SW 1271 (cell line): ENCODE measurements at places on chromosomes 3 and 15.

DNA sequence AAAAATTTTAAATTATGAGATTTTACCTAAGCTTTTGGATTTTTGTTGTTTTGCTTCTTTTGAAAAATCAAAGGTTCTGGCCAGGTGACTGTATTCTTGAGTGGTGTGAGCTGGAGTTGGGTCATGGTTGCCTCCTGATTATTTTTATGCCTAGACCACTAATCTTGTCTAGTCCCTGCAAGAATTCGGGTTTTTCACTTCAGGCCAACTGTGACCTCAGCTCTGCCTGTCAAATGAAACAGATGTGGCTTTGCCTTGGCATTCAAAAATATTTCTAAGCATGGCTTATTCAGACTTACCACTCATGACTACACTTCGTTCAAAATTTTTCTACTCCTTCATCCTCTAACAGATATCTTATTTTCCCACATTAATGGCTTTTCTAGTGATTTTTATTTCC lies 25.4 kb upstream of the CDV3 start:
- DNase-seq: no peak

DNA sequence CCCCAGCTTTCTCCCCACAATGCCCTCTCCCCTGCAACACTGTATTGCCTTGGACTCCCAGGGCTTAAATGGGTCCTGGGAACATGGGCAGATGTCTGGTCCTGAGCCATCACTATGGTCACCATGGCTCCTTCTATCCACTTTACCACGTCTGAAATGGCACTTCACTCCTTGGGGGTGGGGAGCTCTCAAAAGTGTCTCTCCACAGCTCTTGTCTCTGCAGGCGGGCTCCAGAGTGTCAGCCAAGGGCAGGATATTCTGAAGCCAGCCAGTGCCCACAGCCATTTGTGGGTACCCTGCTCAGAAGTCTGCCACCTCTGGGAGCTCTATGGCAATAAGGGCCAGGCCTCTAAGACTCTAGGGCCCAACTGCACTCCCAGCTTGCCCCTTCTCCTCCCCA lies 163.9 kb downstream of the PPM1L start:
- DNase-seq: no peak

- no peak for DNase-seq
Measured at GRCh38 chr3:152555666-152556291, 279.2 kb upstream of the P2RY1 start.

DNA sequence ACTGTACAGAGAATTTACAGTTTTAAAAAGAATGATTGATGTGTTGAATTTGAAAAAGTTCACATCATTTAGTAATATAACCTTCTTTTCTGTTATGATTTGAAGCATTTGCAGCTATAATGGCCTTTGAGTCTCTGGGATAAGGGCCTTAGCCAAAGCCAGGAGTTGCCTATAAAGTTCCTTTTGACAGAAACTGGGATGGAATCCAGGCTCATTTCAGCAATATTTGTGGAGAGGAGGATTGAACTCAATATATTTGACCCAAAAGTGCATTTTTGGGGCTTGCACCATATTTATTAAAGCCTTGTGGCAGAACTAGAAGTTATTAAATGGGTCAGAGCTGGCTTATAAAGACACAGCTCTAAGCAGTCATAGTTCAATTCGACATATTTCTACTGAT lies 348.7 kb upstream of the EPHA3 start:
- DNase-seq: no peak

GRCh38 chr3:138769616-138770015 lies 65.1 kb downstream of the PIK3CB start:
- DNase-seq: no peak

GRCh38 chr3:129723558-129724324 lies 117.3 kb upstream of the PLXND1 start:
- DNase-seq: no peak

DNA sequence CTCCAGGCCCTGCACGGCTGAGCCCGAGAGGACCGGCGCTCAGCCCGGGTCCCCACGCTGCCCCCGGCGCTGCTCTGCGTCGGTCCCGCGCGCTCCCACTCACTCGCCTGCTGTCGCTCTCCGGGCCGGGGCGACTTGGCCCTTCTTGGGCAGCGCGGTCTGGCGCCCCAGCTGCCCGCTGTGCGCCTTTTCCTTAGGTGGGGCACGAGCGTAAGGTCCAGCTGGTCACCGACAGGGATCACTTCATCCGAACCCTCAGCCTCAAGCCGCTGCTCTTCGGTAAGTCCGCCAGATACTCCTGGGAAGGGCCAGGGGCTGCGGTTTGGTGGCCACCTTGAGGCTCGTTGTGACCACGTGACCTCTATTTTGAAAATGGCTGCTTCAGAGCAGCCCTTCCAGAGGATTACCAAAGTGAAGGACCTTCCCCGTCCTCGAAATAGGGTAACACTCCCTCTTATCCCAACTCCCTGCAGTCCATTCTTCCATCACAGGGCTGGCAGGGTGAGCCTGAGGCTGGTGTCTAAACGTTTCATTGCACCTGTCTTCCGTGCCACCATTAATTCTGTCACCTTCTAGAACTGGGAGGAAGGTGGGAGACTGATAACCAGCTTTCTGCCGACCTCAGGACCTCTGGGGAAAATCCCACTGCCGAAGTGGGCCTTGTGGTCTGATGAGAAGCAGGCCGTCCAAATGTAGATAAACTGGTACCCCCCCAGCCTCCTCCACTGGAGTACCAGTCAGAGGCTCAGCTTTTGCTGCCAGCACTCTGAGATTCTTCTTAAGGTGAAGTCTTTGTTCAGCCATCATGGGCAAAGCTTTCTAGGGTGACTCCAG lies 812 bp downstream of the P4HTM start:
- no peak for DNase-seq

- DNase-seq: no peak
Measured at GRCh38 chr3:10238345-10239183, 9.7 kb upstream of the TATDN2 start.

GRCh38 chr3:127779747-127780146 lies 42.6 kb downstream of the MGLL start:
- DNase-seq: no peak

GRCh38 chr3:53242642-53243041 lies 13.2 kb downstream of the TKT start:
- DNase-seq: no peak

GRCh38 chr15:98800437-98801233 lies 152.3 kb downstream of the IGF1R start:
- peak; percentile 92 for DNase-seq

DNA sequence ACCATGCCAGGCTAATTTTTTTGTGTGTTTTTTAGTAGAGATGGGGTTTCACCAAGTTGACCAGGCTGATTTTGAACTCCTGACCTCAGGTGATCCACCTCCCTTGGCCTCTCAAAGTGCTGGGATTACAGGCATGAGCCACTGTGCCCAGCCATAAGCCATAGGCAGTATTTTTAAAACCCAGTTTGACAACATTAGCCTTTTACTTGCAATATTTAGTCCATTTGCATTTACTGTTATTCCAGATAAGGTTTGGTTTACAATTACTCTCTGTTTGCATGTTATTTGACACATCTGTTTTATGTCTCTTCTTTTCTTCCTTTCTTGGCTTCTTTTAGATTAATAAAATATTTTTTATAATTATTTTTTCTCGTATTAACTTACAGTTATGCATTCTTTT lies 83.6 kb upstream of the EPHB3 start:
- no peak for DNase-seq

- no peak for DNase-seq
Measured at GRCh38 chr15:65423150-65423975, 616 bp upstream of the IGDCC4 start.

GRCh38 chr3:141386611-141387111 lies 18.4 kb downstream of the ZBTB38 start:
- DNase-seq: no peak

GRCh38 chr15:66502491-66502890 lies 2.2 kb downstream of the RPL4 start:
- no peak for DNase-seq

DNA sequence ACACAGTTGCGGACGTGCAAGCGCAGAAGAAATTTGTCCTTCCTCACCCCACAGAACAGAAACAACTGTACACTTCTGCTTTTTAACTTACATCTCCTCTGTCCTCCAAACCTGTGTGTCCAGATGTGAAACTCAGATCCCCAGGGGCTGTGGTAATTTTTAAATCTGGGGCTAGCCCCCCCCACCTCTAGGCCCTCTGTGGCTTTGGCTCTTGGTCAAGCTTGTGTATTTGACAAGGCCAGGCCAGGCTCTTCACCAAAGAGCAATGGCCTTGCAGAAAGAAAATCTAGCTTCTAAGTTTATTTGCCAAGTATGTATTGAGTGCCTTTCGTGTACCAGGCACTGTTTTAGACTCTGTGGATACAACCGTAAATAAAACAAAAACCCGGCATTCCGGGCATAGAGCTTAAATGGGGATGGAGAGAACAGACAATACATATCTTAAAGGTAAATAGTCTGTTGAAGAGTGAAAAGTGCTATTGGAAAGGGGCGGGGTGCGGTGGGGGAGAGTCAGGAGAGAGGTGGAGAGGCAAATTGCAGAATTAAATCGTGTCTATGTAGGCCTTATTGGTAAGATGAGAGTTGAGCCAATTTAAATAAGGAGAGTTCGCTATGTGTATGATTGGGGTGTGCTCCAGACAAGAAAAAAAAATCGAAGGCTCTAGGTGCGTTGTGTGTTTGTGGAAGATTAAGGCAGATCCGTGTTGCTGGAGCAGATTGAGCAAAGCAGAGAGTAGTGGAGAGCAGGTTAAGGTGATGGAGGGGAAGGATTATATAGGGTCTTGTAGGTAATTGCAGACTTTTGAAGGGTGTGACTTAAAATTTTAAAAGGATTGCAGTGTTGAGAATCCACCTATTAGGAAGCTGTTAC lies 781 bp upstream of the DPH6 start:
- DNase-seq: no peak

DNA sequence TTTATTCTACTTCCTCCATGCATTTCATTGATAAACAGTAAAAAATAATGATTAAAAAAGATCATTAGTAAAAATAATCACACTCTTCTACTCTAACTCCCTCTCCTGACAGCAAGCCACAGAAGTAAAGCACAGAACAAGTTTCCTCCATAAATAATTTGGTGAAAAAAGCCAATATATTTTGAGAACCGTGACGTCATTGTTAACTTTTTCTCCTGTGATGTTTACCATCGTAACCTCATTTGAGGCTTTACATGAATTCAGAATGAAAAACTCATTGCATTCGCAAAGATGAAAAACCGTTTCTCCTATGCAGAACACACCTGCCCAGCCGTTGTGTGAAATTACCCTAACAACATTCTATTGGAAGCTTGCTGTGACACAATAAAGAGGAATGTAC lies 120.7 kb downstream of the NSUN3 start:
- DNase-seq: no peak

DNA sequence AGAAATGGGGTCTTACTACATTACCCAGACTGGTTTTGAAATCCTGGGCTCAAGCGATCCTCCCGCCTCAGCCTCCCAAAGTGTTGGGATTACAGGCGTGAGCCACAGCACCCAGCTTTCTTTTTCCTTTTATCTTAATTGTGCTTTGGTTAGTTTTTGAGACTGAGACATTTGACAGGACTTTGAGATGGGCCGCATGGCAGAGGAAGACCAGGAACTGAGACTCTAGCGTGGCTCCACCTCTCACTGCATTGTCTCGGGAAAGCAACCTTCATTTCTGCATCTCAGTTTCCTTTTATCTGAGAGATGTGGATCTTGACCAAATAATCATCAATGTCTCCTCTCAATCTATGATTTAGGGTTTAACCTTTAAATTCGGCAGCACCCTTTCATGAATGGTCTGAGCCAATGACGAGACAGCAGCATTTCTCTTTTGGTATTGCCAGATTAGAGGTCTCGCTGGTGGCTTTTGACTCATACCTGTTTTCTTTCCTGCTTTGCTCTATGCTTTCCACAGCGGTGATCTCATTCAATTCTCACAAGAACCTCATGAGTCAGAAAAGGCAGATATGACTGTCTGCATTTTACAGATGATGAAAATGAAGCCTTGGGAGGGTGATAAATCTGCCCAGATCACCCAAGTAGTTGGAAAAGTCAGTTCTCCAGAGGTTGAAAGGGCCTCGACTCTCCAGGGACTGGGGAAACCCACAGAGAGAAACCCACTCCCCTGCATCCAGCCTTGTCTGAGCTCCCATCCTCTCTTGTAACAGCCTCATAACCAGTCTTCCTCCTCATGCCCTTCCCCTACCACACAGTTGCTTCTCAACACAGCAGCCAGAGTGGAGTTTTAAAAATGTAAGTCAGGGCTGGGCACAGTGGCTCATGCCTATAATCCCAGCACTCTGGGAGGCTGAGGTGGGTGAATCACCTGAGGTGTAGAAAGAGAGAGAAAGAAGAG lies 84.8 kb upstream of the FOXB1 start:
- no peak for DNase-seq

DNA sequence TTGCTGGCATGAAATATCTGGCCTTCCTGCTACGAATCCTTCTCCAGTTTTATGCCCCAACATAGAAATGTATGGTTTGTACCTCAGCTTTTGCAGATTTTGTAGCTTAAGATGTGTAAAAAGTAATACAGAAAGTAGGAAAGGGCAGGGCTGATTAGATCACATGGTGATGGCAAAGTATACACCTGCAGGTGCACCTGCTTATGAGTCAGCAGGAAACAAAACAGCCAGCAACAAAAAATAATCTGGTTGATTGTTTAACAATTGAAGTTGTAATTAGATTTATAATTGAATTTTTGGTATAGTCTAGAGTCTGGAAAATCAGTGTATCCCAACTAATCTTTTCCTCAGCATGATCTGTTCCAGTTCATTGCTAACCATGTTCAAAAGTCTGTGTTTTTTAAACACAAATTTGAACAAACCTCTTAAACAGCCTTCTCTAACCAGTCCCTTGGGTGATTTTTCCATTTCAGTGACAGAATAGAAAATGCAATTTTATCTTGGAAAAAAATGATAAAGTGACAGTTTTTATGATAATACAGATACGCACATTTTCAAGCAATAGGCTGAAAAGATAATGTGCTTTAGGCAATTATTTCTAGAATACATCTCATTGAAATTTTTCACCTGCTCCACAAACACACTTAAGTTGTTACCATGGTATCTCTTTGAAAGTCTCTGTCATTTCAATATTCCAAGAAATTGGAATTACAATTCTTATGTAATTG lies 477.4 kb downstream of the NAALADL2 start:
- no peak for DNase-seq

DNA sequence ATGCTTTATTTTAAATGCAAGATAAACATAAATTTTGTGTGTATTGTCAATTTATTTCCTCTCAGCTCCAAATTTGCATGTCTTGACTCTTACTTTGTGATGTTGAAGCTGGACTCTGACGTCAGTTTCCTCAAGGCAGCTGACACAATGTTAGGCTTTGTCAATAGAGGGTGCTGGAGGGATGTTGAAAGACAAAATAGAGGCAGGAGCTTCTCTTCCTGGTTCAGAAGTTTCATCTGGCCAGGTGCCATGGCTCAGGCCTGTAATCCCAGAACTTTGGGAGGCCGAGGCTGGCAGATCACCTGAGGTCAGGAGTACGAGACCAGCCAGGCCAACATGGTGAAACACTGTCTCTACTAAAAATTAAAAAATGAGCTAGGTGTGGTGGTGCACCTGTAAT lies 408.6 kb downstream of the GBE1 start:
- DNase-seq: no peak

DNA sequence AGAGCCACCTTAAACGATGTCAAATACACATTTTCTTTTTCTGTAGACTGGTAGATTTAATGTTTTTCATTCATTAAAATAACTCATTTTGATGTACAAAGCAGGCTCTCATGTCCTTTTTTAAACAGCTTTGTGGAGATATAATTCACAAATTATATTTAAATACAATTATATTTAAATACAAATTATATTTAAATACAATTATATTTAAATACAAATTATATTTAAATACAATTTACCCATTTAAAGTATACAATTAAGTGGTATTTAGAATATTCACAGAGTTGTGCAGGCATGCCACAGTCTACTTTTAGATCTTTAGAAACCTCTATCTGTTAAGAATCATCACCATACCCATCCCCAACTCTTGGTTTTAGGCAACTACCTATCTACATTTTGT lies 36.4 kb upstream of the GASK1A start:
- DNase-seq: no peak

GRCh38 chr3:189276444-189277219 lies 104.9 kb downstream of the TPRG1 start:
- DNase-seq: no peak
